GDM1 (cell line): ENCODE measurements at places on chromosomes 13 and 19.
A peak's percentile ranks its signal among the peaks of the same experiment; 100 is the strongest.

DNA sequence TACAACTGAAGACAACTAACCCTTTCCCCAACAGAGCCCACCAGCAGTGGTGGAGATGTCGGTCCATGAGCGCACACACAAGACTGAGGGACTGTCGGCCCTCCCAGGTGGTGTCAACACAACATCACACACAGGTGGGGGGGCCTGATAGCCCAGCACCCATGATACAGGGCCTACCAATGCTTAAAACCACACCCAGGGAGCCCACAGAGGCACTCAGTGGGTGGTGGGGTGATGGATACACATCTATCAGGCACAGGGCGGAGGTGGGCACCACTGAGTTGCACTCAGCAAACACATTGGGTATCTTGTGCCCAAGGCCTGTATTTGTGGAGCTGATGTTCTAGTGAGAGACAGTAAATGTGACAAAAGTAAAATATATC, 7.0 kb upstream of the ZFP36 start:
- no peak for DNase-seq

- DNase-seq, result no peak
These were observed 117.9 kb downstream of the ITGBL1 start for GRCh38 chr13:101570410-101570809.

DNA sequence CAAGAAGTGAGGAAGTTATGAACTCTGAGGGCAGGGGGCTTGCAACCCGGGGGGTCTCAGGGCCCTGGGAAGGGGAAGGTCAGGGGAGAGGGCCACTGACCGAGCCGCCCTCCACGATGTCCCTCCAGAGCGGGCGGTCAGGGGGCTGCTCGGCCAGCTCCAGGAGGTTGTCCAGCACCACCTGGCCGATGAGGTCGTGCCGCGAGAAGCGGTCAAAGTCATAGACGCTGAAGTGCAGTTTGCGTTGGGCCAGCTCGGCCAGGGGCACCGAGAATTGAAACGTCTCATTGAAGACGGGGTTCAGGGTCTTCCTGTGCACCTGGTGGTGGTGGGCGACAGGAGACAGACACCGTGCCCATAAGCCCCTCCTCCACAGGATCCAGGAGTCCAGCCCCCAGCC, 10.5 kb downstream of the SYT3 start:
- DNase-seq, result no peak

- DNase-seq, result no peak
These were observed 366.8 kb downstream of the SLITRK1 start for GRCh38 chr13:83515268-83516015.

- DNase-seq, result peak; percentile 18
These were observed 8.9 kb downstream of the CEBPA start for GRCh38 chr19:33293255-33294057.

GRCh38 chr13:41648314-41648935, 191.1 kb downstream of the RGCC start:
- DNase-seq, result no peak

DNA sequence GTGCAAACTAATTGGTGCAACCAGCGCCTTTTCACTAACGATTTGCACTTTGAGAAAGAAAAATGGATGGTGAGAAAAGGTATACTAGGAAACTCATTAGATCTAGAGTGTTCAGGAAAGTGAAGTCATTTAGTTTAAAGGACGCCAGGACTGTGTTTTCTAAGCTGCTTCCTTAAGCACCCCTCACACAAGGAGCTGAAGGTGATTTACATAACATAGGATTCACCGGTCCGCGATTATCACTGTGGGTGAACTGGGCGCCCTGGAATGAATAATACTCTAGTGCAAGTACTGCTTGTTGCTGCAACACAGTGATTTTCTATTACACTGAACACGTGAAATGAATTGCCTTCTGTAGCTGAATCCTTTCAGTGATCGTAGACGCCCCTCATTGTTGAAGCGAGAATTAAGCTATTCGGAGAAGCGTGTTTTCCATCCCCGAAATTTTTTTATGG, 2.6 kb upstream of the MAB21L1 start:
- DNase-seq, result no peak

GRCh38 chr19:47019431-47020041, at the start of gene NPAS1:
NPAS1 (plus strand) TSS chr19:47019837; CDS start chr19:47021048, 1,211 bp downstream.
- no peak for DNase-seq

DNA sequence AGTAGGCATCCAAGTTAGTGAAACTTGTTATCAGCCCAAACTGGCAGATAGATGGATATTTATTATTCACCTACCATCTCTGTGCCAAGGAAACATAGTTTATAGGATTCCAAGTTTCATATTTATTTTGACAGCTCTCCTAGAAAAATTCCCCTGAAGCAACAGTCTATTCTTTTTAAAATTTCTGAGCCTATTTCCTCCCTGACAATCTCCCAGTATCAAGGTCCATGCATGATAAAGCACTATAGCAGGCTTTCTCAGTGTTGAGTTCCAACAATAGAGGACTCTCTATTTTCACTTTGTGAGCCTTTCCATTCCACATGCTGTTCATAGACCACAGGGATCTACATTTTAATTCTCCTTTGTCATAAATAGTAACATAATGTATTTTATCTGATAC, 312.6 kb downstream of the SLITRK6 start:
- DNase-seq, result no peak

DNA sequence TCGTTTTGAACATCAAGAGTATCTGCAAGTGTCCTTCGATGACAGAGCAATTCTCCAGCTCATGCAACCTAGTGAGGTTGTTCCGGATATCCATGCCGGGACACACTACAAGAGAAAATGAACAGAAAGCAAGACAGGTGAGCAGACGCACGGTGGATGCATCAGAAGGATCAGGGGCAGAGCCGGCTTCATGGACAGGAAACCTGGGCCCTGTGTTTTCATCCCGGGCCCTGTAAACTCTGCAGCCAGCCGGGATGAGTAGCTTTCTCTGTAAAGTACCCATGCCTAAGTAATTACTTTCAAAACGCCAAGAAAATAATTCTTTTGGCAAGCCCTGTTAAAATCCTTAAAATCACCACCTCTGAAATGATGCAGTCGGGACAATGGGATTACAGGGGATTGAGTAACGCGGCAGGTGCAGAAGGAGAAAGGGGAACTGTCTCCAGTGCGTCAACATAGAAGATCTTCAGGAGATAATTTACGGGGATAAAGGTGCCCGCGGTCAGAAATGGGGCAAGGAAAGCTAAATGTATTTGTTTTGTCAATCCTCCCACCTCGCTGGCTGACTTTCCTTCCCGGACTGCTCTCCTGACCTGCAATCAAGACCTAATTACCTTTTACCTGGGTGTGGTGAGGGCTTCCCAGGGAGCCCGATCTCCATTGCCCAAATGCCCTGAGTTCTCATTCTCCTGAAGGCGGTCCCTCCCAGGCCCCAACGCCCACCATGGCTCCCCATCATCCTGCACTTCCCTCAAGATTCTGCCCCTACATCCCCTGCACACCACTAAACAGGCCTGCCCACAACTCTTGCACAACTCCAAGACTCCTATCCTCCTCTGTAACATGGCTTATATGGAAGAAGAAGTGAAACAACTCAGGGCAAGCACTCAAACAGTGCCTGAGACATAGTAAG, 26.2 kb downstream of the INSR start:
- DNase-seq, result no peak

DNA sequence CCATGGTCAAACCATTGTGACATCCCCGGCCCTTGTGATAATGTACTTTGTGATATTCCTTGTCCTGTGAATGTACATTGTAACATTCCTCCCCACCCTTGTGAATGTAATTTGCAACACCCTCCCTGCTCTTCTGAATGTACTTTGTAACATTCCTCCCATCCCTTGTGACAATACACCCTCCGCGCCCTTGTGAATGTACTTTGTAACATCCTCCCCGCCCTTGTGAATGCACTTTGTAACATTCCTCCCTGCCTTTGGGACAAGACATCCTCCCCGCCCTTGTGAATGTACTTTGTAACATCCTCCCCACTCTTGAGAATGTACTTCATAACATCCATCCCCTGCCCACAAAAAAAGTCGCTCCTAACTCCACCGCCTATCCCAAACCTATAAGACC, 17.1 kb downstream of the ZNF846 start:
- no peak for DNase-seq

GRCh38 chr13:40269086-40269485, 397.4 kb downstream of the FOXO1 start:
- DNase-seq, result no peak

- DNase-seq, result no peak
These were observed 13.5 kb upstream of the FAM124A start for GRCh38 chr13:51208716-51209115.

GRCh38 chr19:18274781-18275356, 617 bp upstream of the IQCN start:
- DNase-seq, result no peak

DNA sequence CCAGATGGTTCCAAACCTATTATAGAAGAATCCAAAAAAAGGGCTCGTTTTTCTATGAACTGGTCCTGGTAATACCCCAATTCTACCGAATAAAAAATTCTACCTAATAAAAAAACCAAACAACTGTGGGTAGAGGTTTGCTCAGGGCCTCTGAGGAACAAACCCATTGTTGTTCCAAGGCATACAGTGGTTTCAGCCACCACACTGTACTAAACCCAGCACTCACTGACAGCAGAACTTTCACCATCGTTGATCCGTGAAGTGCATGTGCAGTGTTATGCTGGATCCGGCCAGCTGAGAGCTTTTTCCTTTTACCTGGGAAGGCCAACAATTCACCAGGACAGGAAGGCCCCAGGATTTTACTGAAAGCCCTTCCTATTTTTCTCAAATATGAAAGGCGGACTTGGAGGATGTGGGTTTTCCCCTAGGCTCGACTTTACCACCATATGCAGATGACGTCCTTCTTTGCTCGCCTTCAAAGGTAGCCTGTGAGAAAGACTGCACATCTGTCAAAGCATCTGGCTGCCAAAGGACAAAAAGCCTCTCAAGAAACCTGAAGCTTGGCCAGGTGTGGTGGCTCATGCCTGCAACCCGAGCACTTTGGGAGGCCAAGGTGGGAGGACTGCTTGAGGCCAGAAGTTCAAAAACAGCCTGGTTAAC, 7.2 kb upstream of the PABPC3 start:
- no peak for DNase-seq
